ENCODE measurements at places on chromosomes 13 and 19.

DNA sequence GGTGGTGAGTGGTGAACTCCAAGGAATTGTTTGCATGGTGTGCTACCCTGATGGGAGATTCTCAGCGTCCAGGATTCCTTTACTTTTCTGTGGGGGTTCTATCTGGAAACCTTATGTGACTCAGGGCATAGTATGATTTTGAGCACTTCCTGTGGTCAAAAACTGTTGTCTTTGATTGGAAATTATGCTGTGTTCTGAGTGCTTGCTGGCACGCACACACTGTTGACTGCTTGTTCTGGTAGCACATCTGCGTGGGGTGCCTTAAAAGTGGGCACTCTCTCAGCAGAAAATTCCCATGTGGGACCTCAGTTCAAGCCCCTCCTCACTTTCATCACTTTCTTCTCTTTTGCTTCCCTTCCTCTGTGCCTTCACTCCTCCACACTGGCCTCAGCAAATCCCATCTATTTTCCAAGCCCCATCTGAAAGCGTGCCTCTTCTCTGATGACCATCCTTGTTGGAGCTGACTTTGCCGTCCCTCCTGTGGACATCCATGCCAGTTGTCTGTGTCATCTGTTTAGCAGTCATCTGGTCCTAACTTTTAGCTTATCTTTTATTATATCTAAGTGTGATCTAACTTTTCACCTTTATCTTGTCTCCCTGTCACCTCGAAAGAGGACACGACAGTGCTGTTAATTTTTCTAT, 56.4 kb upstream of the NPAS1 start:
- peak; percentile 44 for DNase-seq

- DNase-seq = no peak
Observed at GRCh38 chr13:79992111-79992510, 348.8 kb downstream of the SPRY2 start.

DNA sequence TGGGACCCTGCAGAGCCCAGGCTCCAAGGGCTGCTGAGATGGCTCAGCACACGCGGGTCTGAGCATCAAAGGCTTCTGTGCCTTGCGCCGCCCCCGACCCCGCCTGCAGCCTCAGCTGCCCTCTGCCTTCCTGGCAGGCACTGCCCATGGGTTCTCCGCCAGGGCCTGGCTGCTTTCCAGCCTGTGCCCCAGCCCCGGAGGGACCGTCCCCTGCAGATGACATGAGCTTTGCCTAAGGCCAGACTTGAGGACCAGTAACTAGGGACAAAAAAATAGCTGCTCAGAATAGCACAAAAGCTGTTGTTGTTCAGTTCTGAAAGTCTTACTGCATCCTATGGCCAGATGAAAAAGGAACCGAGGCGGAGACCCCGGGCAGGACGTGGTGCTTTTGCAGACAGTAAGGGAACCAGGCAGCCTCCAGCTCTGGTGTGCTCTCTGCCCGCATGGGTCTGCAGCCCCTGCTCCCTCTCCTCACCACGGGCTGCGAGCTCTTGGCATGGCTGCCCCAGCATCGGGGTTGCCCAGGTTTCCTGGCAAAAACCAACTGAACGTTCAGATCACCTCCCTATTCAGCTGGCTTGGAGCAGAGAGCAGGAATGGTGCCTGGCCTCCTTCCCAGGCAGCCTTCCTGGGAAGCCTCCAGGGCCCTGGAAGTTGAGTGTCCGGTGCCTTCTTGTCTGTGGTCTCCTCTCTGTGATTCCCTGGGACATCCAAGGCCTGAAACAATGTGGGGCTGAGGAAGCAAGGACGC, 12.5 kb upstream of the CFAP97D2 start:
- DNase-seq = no peak

DNA sequence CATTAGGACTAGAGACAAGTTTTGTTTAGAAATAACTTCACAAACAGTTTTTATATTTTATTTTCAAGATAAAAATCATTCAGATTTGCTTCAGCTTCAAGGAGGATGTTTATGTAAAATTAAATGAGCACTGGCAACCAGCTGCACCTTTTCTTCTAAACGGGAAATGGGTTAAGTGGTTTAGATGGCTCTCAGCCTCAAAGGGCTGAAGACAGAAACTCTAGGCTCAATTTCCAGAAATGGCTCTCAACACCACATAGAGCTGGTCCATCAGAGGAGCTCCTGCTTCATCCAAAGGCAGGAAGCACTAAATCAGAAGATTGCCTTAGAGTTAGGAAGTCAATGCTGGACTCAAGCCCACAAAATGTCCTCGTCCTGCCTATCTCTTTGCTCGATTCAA, 74.7 kb downstream of the ZNF429 start:
- no peak for DNase-seq

DNA sequence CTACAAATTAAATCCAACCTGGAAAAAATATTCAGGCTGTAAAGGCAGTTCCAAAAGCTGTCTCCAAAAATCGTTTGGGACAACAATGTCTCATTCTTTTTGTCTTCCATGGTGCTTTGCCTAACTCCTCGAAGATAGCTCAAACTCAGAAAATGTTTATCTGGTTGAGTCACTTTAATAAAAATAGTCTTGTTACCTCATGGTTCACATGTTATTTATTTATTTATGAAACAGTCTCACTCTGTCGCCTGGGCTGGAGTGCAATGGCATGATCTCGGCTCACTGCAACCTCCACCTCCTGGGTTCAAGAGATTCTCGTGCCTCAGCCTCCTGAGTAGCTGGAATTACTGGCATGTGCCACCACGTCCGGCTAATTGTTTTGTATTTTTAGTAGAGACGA, 4.9 kb upstream of the BRD4 start:
- DNase-seq = no peak

DNA sequence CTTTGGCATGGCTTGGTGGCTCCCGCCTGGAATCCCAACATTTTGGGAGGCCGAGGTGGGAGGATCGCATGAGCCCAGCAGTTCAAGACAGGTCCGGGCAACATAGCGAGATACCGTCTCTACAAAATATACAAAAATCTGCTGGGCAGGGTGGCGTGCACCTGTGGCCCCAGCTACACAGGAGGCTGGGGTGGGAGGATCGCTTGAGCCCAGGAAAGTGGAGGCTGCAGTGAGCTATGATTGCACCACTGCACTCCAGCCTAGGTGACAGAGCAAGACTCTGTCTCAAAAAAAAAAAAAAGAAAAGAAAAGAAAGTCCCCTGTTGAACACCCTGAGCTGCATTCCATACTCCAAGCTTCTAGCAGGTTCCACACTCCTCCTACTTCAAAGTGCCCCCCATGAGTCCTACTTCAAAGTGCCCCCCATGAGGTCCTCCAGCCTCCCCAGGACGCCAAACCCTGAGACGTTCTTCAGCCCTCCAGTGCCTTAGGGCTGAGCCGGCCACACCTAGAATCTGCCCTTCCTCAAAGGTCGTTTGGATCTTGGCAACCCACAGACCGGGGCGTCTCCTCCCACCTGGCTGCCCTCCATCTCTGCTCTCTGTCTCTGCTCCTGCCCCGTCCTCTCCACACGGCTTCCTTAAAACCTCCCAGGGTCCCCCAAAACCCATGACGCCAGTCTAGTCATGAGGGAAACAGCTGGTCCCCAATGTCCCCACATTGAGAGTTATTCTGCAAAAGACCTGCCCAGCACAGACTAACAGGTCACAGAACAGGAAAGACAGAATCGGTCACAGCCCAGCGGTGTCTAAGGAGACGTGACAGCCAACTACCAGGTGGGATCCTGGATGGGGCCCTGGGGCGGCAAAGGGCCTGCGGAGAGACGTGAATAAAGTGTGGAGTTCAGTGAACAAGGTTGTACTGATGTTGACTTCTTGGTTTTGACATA, 4.8 kb downstream of the TJP3 start:
- DNase-seq = no peak
